Substantia nigra (tissue), 51 donors: ENCODE measurements at places on chromosomes 1 and 21.

DNA sequence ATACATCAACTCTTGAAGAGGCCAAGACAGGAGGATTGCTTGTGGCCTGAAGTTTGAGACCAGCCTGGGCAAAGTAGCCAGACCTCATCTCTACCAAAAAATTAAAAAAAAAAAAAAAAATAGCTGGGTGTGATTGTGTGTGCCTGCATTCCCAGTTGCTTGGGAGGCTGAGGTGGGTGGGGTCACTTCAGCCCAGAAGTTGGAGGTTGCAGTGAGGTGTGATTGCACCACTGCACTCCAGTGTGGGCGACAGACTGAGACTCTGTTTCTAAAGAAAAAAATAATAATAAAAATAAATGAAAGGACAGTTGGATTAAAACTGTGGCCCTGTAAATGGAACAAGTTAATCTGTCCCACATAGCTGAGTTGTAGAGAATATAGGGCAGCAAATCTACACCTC lies 18.9 kb upstream of the ZNF496 start:
- no peak for DNase-seq

- no peak for DNase-seq
Observed at GRCh38 chr1:107181253-107181969, 40.6 kb downstream of the NTNG1 start.

- no peak for DNase-seq
Observed at GRCh38 chr1:162133566-162133965, 64.1 kb downstream of the NOS1AP start.

GRCh38 chr1:50774759-50775351 lies 185.2 kb downstream of the FAF1 start:
- no peak for DNase-seq

DNA sequence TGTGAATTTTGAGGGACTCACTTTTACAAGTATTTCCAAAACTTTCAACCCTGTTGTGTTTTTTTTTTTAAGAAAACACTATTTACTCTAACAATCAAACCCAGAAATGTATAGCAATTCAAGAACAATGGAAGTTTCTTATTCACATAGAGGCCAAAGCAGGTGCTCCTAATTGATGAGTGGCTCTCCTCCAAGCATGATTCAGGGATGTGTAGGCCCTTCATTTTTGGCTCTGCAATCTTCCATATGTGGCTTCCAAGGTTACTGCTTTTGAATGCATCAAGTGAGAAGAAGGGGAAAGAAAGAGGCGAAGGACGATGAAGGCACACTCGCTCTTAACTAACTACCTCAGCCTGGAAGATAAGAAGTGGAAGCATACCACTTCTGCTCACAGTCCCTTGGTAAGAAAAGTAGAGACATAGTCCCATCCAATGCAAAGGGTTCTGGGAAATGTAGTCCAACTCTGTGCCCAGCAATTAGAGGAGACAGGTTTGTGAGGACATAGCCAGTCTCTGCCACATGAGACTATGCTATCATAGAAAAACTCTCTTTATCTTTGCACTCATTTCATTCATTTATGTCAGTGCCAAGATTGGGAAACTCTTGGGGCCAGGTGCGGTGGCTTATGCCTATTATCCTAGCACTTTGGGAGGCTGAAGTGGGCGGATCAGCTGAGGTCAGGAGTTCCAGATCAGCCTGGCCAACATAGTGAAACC lies 46.0 kb downstream of the OPTC start:
- no peak for DNase-seq

DNA sequence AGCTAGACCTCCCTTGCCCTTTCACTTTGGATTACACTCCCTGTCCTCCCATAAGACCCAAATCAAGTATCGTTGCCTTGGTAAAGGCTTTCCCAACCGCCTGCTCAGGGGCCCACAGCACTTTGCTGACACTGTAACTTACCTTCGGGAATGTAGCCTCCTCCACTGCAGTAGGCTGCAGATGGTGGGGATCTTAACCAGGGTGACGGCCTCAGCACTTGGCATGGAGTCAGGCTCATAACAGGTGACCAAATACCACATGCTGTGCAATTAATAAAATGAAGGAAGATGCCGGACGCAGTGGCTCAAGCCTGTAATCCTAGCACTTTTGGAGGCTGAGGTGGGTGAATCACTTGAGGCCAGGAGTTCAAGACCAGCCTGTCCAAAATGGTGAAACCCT lies 88.7 kb upstream of the IRF2BP2 start:
- no peak for DNase-seq

DNA sequence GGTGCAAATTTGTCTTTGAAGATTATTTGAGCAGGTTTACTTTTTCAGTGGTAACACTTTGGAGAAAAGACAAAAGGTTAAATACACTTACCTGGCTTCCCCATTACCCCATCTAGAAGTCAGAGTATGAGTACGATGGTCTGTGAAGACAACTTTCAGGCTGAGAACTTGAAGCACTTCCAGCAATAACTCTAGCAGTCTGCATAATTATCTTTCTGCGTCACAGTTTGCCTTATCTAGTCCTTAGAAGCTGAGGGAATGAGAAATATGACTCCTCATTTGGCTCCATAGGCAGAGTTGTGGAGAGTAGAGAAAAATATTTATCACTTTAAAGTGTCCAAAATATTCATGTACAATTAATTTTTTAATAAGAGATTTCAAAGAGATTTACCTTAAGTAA lies 323.4 kb upstream of the CAMK1G start:
- DNase-seq, result no peak

GRCh38 chr1:6385488-6386191 lies 7.9 kb downstream of the ACOT7 start:
- DNase-seq, result peak; percentile 52

- DNase-seq, result no peak
Observed at GRCh38 chr1:145879775-145880174, 5.9 kb downstream of the ANKRD35 start.

- no peak for DNase-seq
Observed at GRCh38 chr1:171298696-171299095, 15.3 kb upstream of the FMO4 start.

GRCh38 chr1:156106624-156107488 lies 7.7 kb upstream of the LMNA start:
- DNase-seq, result no peak
